ENCODE measurements at places on chromosomes 1 and 21. TPM values are rescaled to one million over a fixed set of nuclear protein-coding genes. Genes with fewer than 3 reads are reported as not detected.

DNA sequence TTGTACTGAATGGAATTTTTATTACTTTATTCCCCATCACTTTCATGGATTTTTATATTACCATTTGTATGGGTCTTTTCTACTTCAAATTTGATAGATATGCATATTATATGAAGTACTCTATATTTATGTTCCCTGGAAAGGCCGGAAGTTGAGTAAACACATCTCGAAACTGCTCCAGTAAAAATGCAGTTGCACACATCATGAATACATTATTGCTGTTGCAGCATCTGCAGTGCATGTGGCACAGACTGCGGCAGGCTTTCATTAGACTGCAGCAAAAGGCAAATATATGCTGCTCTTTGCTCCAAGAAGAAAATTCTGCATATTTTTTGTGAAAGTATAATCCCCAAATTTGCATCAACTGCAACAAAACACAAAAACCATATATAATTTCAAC is 48.7 kb upstream of the LRRC7 start:
- H3K36me3 ChIP-seq = no peaks in the 10 kb centered on the region
- no peaks in the 10 kb centered on the region for H3K27me3 ChIP-seq
- H3K4me1 ChIP-seq = no peaks in the 10 kb centered on the region
- H3K27ac ChIP-seq = no peak overlapping the region
- no peak for DNase-seq

The SORT1 gene
- 212 TPM for total RNA-seq

DNA sequence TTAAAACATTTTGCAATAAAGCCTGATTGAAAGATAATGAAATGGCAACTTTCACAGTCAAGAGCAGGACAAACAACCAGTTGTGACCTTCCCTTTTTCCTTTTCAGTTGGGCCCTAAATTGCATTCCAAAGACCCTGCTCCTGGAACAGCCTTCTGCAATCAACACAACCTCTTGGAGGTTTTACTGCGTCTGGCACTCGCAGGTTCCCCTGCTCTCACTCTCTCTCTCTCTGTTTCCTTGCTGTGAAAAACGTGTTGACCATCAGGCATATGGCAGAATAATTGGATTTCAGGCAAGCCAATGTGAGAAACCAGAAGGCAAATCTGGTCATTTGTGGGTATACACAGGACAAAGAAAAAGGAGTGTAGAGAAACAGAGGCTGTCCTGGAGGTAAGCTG is 23.2 kb downstream of the SLC44A5 start:
- no peak overlapping the region for H3K27ac ChIP-seq
- H3K27me3 ChIP-seq = no peaks in the 10 kb centered on the region
- no peak overlapping the region for H3K4me3 ChIP-seq

The SLFNL1 gene
- total RNA-seq = 96.8 TPM

DNA sequence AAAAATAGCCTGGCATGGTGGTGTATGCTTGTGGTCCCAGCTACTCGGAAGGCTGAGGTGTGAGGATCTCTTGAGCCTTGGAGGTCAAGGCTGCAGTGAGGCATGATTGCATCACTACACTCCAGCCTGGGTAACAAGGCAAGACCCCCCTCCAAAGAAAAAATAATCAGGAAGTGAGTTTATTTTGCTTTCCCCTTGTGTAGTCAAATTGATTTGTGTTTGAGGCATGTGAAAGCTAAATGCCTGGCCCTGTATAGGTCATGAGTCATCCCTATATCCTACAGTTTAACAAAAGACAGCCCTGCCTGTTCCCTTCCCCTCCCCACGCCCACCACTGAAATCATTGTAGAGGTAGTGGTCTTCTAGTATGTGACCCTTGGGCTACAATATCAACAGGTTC is 241.4 kb upstream of the JUN start:
- no peak overlapping the region for H3K27ac ChIP-seq
- H3K36me3 ChIP-seq = no peaks in the 10 kb centered on the region
- H3K4me3 ChIP-seq = no peak overlapping the region
- H3K4me1 ChIP-seq = no peaks in the 10 kb centered on the region

DNA sequence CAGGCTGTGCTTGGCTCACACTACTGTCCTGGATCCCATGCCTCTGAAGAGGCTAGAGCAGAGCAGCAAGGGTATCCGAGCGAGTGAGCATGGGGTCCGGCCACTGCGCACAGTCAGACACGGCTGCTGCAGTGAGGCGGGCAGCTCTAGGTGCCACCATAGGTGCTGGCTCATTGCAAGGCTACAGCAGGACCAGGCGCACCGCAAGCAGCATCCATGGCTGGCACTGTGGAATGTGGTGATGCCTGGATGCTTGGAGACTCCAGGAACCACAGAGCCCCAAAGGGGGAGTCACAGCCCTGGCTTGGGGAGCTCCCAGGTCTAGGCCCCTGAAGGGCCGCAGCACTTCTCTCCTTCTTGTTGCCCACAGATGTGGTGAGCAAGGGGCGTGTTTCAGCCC is 47.2 kb downstream of the ATP6V1G3 start:
- DNase-seq = no peak
- no peaks in the 10 kb centered on the region for H3K36me3 ChIP-seq
- H3K27me3 ChIP-seq = no peaks in the 10 kb centered on the region
- H3K4me3 ChIP-seq = no peak overlapping the region
- no peaks in the 10 kb centered on the region for H3K4me1 ChIP-seq

- H3K27me3 ChIP-seq = no peaks in the 10 kb centered on the region
- no peak overlapping the region for H3K27ac ChIP-seq
- H3K4me1 ChIP-seq = peaks cover 11% of the 10 kb centered on the region
- DNase-seq = no peak
- no peaks in the 10 kb centered on the region for H3K36me3 ChIP-seq
- H3K4me3 ChIP-seq = no peak overlapping the region
These were observed 107.6 kb upstream of the IPO9 start for GRCh38 chr1:201721082-201722049.

DNA sequence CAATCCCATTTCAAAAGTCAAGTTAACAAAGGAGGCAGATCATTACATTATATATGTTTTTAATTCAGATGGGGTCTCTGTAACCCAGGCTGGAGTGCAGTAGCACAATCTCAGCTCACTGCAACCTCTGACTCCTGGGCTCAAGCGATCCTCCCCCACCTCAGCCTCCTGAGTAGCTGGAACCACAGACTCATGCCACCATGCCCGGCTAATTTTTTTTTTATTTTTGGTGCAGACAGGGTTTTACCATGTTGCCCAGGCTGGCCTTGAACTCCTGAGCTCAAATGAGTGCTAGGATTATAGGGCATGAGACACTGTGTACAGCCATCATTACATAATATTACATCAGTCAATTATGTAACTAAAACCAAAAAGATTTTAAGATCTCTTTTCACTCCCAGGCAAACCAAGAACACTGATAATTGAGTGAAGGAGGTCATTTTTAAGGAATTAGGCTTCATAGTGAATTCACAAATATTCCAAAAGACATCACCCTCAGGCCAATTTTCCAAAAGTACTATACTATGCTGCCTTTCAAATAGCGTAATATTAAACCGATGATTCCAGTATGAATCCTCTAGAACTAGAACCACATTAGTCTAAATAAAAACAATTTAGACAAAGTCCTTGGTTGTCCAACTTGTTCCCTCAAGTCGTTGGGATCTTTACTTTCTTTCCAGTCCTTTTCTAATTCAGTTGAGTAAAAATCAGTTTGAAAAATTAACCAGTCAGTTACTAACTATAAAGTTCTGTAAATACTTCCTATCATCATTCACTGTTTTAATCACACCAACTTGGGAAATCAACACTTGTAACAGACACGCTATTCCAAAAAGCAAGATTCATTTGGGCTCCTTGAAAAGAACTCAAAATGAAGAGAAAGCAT is 16.1 kb downstream of the TOMM20 start:
- H3K36me3 ChIP-seq = no peaks in the 10 kb centered on the region
- H3K4me3 ChIP-seq = no peak overlapping the region
- no peaks in the 10 kb centered on the region for H3K27me3 ChIP-seq
- H3K27ac ChIP-seq = no peak overlapping the region

- no peaks in the 10 kb centered on the region for H3K36me3 ChIP-seq
- DNase-seq = no peak
- H3K27ac ChIP-seq = no peak overlapping the region
- no peak overlapping the region for H3K4me3 ChIP-seq
These were observed 6.7 kb downstream of the SLC1A7 start for GRCh38 chr1:53135735-53136114.

GRCh38 chr21:35202431-35202830 is 153.3 kb upstream of the RUNX1 start:
- DNase-seq = no peak
- no peaks in the 10 kb centered on the region for H3K36me3 ChIP-seq
- H3K27me3 ChIP-seq = no peaks in the 10 kb centered on the region

DNA sequence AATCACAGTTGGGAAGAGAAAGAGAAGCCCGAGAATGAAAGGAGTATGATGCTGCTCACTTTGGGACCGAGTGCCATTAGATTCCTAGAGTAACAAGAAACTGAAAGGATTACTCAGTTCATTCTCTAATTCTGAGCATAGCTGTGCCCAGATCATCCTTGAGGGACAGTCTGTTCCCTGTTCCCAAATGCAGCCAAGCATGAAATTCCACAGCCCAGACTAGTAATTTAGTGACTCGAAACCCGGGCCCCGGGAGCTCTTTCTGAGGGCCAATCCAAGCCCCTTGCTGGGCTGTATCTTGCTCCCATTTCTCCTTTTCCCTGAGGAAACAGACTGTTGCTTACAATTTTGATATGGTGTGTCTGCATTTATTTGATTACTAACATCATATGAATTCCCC is 30.0 kb upstream of the ETS2 start:
- H3K27me3 ChIP-seq = no peaks in the 10 kb centered on the region
- H3K4me1 ChIP-seq = no peaks in the 10 kb centered on the region
- no peak overlapping the region for H3K27ac ChIP-seq
- no peaks in the 10 kb centered on the region for H3K36me3 ChIP-seq

The OR2L2 gene
- total RNA-seq = 1.2 TPM

GRCh38 chr21:45003331-45004058 is 63.7 kb downstream of the SLX9 start:
- no peaks in the 10 kb centered on the region for H3K36me3 ChIP-seq
- H3K27ac ChIP-seq = no peak overlapping the region
- H3K4me1 ChIP-seq = no peaks in the 10 kb centered on the region
- no peak for DNase-seq

DNA sequence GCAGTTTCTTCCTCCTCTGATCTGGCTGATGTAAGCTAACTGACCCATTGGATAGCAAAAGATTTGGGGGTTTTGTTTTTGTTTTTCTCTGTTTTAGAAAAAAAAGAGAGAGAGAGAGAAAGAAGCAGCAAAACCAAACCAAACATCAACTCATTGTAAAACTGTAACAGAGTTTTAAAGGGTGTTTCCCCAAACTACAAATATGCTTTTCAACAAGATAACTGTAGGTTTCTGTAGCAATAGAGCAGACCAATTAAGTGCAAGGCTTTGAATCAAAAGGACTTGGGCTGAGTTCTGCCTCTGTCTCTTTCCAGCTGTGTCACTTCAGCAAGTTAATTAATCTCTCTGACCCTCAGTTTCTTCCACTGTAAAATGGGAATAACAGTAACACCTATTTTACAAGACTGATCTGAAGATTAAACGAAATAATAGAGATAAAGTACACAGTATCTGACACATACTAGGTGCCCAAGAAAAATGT is 44.5 kb downstream of the RRAGC start:
- H3K27ac ChIP-seq = no peak overlapping the region
- no peaks in the 10 kb centered on the region for H3K27me3 ChIP-seq
- H3K4me1 ChIP-seq = peaks cover 17% of the 10 kb centered on the region
- H3K36me3 ChIP-seq = no peaks in the 10 kb centered on the region
- DNase-seq = no peak

- no peaks in the 10 kb centered on the region for H3K4me1 ChIP-seq
- H3K36me3 ChIP-seq = no peaks in the 10 kb centered on the region
- no peak for DNase-seq
- H3K27ac ChIP-seq = no peak overlapping the region
- H3K4me3 ChIP-seq = no peak overlapping the region
These were observed 37.4 kb downstream of the CLIC4 start for GRCh38 chr1:24782689-24783088.

The PGLYRP3 gene
- total RNA-seq = not detected

DNA sequence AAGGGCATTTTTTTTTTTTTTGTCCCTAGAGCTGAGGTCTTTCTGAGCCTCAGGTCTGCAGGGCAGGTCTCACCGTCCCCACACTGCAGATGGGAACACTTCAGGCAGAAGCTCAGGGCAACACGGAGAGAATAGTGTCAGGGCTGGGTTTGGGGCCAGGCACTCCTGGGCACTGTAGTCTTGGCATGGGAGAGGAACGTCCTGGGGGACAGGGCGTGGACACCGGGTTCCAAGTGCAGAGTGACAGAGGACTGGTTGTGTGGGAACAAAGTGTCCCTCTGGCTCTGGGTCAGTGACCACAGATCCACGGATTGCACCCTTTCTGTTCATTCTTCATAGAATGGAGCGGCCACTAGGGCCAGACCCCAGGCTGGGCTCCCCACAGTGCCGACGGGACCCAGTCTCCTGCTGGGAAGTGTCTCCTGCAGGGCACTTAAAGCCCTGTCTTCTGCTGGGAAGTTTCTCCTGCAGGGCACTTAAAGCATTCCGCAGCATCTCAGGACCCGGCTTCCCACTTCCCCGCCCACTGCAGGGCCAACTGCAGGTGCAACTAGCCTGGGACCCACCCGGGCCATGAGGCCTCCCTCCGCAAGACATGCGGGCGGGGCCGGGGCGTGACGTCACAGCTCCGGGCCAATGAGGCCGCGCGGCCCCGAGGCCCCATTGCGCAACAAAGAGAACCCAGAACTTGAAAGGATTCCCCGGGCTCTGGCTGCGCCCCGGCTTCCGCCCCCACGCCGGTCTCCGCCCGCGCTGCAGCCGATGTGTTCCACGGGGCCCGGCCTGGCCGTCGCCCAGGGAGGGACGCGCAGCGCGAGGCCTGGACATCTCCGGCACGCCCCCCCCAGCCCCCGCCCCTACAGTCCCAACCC is 1.2 kb downstream of the GPR153 start:
- H3K4me1 ChIP-seq = peaks cover 16% of the 10 kb centered on the region
- no peaks in the 10 kb centered on the region for H3K36me3 ChIP-seq
- peak; percentile 86 for DNase-seq
- H3K4me3 ChIP-seq = peak overlapping the region; percentile 60
- no peaks in the 10 kb centered on the region for H3K27me3 ChIP-seq

DNA sequence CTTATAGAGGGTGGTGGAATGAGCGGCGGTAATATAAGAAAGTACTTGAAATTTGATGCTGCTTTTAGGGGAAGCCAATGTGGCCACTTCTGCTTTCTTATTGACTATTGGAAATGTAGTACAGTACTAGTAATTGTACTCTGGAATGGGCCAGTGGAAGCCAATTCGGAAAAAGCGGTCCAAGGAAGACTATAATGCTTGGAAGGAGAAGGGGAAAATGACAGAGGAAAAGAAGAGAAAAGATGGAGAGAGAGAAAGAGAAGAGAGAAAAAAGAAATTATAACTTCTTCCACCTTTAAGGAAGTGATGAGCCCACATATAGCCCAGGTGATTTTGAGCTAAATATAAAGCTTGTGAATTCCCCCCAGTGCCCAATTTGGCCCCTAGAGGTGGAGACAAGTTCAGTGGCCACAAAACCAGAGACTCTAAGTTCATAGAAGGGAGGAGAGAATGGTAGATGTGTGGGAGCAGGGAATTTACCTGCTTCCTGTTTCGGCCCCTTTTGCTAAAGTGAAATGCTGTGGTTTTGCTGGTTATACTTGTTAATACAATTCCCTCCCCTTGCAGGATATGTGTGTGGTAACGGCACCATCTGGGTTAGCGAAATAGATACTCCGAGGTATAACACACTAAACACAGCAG is 35.7 kb upstream of the DUSP10 start:
- H3K4me1 ChIP-seq = no peaks in the 10 kb centered on the region
- no peak for DNase-seq
- H3K27me3 ChIP-seq = no peaks in the 10 kb centered on the region
- H3K4me3 ChIP-seq = no peak overlapping the region
- no peaks in the 10 kb centered on the region for H3K36me3 ChIP-seq

All from testis (tissue), 5 donors.